ENCODE measurements at places on chromosomes 7 and 10.

DNA sequence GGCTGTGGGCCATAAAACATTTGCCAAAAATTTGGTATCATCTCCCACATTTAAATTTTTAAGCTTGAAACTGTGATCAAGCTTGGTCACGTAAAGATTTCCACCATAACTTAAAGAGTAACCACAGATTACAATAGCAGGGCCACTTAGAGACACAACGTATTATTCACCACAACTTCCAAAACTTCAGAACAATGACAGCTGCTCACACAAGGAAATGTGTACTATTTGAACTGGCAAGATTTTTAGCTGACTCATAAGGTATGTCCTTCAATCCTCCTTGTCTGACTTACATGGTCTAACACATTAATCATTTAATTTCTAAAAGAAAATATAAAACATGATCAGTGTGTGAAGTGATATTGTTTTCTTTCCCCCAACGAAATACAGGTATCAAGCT, 234.5 kb downstream of the PARD3 start:
- DNase-seq = peak; percentile 54

GRCh38 chr7:82257118-82257695, 186.4 kb downstream of the CACNA2D1 start:
- no peak for DNase-seq

DNA sequence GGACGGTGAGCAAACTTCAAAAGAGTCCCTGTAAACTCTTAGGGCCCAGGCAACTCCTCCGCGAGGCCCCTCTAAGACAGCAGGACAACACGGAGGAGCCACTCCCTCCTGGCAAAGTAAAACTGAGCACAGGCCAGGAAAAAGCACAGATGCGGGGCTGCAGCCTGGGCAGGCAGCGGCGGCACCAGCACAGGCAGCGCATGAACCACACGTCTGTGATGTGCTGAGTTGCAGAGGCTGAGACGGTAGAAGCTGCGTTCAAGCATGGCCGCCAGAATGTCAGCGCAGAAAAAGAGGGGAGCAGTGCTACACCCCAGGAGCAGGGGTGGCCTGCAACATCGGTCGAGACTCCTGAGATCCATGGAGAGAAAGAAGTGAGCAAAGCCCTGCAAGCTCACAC, 46.1 kb upstream of the STK17A start:
- no peak for DNase-seq

- DNase-seq = no peak
Measured at GRCh38 chr7:35516498-35516897, 178.4 kb downstream of the HERPUD2 start.

GRCh38 chr7:85185424-85186082, 1.3 kb downstream of the SEMA3D start:
- DNase-seq = peak; percentile 87

- DNase-seq = no peak
Measured at GRCh38 chr7:132239422-132239994, 336.8 kb downstream of the PLXNA4 start.

- no peak for DNase-seq
Measured at GRCh38 chr10:75462865-75463264, 31.4 kb downstream of the LRMDA start.

DNA sequence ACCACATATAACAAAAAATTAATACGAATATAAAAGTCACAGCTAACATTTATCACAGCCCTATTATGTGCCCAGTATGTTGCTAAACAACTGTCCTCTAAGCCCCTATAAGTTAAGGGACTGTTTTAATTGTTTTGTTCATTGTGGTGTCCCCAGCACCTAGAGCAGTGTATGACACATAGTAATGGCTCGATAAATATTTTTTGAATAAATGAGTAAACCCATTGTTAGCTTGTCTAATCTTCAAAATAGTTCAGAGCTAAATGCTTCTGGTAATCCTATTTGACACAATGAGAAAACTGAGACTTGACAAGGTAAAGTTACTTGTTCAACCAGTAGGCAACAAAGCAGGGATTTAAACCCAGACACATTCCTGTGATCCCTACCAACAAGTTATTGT, 78.4 kb upstream of the NEUROD6 start:
- DNase-seq = no peak

- no peak for DNase-seq
Measured at GRCh38 chr7:26642416-26642815, 222.0 kb downstream of the SKAP2 start.

GRCh38 chr7:157529768-157530560, 193.2 kb downstream of the DNAJB6 start:
- no peak for DNase-seq

GRCh38 chr7:35371221-35371620, 117.3 kb upstream of the TBX20 start:
- DNase-seq = no peak

DNA sequence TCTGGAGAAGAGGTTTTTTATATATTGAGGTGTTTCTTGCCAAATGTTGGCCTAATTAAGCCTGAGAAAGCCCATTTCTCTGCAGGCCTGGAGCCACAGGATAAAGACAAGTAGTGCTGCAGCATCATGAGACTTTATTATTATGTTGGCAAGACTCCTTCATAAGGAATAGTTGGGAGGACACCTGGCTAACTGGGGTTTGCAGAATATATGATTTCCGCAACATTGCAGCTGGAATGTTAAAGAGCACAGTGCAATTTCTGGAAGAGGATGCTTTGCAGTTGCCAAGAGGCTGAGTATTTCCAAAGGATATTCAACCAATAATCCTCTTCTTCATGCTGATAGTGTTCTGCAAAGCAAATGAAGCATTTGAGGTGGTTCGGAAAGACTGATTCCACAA, 1512.8 kb upstream of the LRRTM3 start:
- no peak for DNase-seq

GRCh38 chr10:50992972-50993766, 81.1 kb upstream of the PRKG1 start:
- DNase-seq = peak; percentile 92

DNA sequence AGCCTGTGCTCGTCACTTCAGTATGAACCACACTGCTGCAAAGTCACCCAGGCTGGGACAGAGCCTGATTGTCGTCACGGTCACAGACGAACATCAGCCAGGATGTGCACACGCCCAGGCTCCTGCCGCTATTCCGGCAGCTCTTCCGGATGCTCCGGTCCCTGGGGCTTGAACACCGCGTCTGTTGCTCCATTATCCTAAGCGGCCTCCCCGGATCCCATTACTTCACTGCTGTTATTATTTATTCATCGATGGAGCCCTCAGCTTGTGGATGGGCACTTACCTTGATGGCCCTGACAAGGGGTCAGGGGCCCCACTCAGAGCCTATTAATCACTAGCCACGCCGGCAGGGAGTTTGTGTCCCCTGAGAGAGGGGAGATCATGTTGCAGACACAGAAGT, 120.8 kb upstream of the PCBD1 start:
- no peak for DNase-seq

GRCh38 chr10:122265896-122266295, 5.2 kb upstream of the BTBD16 start:
- DNase-seq = no peak

- peak; percentile 64 for DNase-seq
Measured at GRCh38 chr7:455110-455928, 64.3 kb downstream of the PDGFA start.

DNA sequence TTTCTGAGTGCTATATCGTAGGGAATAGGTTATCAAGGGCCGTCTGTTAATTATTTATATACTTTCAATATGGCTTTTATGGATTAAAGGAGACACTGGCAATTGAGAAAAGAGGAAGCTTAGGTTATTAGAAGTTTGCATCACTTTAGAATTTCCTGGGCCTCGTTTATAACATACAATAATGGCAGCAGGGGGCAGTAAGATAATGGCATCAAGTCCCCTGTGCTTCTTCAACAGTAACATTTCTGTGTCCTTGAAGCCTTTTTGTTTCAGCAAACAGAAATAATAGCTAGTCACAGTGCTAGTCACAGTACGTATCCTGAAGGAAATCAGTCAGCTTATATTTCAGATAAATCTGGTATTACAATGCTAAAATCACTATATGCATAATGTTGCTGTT, 41.9 kb downstream of the SPAM1 start:
- DNase-seq = no peak

DNA sequence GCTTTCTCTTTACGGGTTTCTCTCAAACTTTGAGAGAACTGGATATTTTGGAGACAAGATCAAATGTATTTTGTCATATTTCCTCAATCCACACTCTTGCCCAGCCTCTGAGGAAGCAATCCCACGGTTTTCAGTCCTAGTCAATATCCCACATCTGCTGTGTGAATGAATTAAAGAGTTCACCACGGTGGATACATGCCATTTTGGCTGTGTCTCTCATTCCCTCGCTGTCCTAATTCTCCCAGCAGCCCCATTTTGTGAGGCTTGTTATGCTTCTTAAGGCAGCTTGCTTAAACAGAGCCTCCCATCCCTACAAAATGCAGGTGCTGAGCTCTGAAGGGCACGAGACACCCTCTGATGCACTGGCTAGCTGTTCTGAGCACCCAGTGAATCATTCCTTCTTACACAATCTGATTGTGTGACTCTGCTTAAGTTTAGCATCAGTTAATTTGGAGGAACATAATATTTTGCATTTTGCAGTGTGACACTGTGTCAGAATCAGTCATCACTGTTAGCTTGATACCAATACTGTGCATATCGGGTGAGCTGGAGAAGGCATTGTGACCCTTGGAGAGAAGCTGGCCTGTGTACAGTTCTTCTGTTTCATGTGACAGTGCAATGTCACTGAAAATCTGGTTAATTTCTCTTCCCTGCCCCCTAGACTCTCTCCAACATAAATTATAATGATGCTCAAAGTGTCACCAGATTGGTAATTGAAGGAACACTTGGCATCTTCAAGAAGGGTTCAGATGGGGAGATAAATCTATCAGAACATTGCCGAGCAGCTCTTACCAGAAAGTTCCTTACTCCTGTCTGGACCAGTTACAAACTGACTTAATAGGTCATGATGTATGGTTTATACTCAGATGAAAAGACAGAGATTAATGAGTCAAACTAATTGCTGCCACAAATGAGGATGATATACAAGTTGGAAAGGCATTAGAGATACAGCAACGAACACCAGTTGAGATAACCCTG, 103.7 kb upstream of the AOAH start:
- no peak for DNase-seq

- DNase-seq = no peak
Measured at GRCh38 chr7:26052706-26053105, 99.3 kb upstream of the NFE2L3 start.

GRCh38 chr7:151252561-151252835, 4.0 kb upstream of the SMARCD3 start:
- DNase-seq = no peak

- no peak for DNase-seq
Measured at GRCh38 chr7:104650991-104651640, 322.7 kb downstream of the LHFPL3 start.

DNA sequence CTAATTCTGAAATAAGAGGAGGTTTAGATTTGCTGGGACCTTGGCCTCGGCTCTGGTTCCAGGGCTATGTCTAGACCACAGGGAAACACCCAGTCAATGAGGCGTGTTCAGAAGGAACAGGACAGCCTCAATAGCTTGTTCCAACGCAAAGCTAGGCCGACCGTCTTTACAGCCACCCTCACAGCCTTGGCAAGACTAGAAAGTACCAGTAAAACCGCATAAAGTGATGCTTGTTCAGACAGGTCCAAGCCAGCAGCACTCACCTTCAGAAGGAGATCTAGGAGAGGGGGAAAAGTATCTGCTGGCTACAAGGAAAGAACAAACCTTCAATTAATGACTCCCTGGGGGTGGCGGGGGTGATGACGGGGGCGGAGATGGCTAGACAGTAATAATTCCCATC, 50.1 kb upstream of the LMTK2 start:
- DNase-seq = no peak

- no peak for DNase-seq
Measured at GRCh38 chr10:71582506-71583475, 136.8 kb downstream of the C10orf105 start.

GRCh38 chr7:127928222-127928621, 103.0 kb downstream of the LRRC4 start:
- DNase-seq = no peak

- DNase-seq = no peak
Measured at GRCh38 chr7:29415215-29415614, 148.4 kb upstream of the PRR15 start.

DNA sequence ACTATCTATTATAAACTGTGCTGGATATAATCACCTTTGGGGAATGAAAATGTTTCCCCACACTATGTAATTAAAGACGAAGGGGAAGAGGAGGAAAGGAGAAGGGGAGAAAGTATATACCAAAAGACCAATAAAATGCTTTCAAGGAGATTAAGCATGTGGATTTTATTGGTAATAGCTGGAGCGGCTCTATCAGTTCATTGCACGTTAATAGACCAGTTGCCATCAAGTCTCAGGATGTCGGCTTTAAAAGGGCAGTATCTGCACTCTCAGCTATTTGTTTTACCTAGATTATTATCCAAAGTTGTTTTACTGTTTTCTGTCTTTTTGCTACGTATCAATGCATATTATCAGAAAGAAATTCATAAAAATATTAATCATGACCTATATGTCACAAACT, 9.0 kb downstream of the ETV1 start:
- no peak for DNase-seq

DNA sequence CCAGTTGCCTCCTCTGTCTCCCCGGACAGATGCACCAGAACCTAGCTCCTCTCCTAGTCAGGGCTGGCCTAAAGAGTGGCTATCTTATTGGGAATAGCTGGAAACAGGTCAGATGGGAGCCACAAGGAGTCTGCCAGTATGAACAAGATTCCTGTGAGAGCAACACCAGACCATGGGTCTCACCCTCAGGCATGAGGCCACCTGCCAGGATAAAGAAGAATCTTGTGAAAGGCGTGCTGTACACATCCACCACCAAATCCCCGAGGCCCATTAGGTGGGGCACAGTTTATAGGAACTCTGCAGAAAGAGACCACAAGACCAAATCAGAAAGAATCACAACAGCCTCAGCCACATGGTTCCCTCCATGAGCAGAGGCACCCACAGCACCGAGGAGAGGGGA, 325.9 kb downstream of the TNS3 start:
- peak; percentile 56 for DNase-seq

GRCh38 chr10:91708174-91708861, 75.4 kb upstream of the PPP1R3C start:
- DNase-seq = no peak

DNA sequence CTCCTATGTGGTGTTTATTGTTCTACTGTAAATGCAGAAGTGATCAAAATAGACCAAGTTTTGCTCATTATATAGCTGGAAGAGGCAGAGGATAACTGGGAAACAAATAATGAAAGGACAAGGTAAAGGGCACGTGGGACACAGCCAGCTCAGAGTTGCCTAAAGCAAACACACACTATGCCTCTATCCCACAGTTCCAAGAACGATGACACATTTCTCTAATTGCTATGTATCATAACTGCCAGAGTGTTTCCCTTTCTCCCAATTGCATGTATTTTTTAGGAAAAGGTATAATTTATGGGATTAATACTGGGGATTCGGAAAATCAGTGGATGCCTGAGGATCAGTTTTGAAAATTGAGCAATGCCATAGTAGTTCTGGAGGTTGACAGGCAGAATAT, 49.0 kb downstream of the CCDC71L start:
- no peak for DNase-seq

- no peak for DNase-seq
Measured at GRCh38 chr7:8131694-8132605, 130.0 kb downstream of the ICA1 start.

DNA sequence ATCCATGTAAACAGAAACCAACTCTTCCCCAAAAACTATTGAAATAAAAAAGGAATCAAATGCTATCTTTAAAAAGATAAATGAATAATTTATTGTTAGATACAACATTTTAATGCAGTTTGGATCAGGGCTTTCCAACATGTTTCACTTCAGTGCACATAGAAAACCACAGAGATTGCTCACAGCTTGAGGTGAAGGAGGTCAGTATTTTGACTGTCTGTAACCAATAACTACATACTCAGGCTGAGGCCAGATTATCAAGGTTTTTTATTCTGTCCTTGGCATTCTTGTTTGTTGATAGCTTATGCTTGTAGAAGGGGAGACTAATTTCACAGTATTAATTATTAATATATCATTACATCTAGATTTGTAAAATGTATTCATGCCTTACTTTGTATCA, 195.5 kb downstream of the PRKG1 start:
- DNase-seq = peak; percentile 52
